Thymus (tissue), 14 donors: ENCODE measurements at places on chromosomes 12 and 14.

GRCh38 chr12:123983822-123984485 lies 10.9 kb downstream of the ZNF664 start:
- DNase-seq: peak; percentile 82

DNA sequence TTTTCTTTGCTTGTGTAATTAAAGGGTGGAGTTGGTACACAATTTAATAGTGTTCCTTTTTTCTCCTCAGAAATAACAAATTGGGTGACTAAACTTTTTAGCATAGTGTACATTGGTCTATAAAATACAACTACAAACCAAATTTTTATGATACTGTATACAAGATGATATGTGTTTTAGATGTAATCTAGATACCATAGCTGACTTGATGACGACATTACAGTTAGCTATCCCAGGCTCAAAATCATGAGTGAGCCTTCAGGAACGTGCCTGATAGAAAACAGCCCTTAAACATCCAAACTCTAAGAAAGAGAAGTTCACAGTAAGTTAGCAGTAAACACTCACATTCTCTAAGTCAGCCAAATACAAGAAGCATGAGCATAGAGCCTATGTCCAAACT lies 99.0 kb upstream of the SSTR1 start:
- DNase-seq: no peak

DNA sequence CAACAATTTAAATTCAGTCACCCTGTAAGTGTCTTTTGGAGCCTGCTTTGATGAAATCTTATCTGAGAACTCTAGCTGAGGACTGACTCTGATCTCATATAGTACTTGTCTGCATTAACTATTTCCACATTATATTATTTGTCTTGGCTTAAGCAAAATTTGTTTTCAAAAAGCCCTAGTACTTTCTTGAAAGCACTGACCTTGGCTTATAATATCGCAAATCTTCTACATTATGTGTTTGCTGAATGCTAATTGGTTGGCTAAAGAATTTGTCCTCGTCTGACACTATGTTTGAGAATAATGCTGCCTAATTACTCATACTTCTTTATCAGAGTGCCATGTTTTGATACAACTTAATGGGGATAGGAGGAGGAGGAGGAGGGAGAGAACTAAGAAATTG lies 46.9 kb upstream of the FLRT2 start:
- no peak for DNase-seq

DNA sequence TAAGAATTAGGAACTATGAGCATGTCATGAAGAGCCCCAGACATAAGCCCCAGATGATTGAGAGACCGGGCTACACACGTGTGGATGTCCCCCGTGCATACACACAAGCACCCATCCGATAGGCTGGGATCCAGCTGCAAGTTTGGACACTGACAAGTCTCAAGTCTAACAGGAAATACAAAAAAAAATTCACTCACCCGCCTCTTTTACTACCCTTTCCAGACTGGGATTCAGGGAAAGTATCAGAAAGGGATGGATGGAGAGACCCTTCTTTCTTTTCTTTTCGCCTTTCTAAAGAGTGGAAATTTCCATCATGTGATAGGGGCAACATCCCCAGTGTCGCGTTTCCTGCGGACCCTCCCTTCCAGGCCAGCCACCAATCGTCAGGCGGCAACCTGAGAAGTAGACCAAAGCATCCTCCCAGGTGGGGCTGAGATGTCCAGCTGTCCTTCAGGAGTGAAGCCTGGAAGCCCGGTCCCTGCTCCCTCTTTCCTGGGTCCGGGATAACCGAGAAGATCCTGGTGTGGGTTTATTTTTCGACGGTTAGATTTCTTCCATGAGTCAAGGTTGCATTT lies 6.4 kb upstream of the SLC38A4 start:
- no peak for DNase-seq

DNA sequence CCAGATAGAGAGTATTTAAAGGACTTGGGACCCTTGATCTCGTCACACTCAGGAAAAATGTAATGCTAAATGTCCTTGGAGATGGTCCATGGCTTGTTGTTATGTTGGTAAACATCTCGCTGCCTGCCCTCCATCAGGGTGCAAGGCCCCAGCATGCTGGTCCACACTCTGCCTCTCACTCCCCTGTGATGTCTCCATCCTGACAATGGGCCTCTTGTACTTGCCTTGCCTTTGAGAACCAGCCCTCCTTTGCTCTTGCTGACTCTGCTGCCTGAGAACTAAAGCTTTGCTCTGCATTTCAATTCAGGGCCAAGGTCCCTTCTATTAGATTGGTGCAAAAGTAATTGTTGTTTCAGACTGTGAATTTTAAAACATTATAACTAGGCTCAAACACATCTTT lies 131.0 kb upstream of the LMNTD1 start:
- DNase-seq: no peak

DNA sequence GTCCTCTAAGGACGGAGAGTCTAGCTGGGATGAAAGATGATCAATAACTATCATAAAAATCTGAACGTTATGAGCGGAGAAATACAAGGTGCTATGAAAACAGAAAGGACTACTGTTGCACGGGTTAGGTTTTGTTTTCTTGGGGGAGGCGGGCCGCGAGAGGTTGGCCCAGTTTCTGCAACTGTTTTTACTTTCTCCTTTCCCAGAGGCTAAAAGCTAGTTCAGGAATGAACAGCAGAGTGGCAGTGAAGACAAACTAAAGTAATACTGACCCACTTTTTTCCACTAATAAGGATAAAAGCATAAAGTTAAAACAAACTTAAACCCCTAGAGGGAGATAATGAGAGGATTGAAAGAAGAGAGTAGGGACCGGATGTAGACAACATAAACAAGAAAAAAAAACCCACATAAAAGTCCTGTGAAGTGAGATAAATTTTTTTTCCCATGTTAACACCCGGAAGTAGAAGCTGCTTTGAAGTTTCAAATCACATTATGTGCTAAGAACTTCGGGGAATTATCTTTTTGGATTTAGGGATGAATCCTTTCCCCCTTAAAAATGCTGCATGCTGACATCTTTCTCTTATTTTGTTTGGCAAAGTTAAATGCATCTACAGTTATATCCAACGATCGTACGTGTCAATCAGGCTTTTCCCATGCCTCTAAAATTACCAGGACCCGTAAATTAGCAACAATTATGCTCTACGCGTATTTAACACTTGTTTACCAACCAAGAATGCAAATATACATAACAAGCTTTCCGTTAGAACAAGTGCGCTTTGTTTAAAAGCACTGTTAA lies 1.0 kb upstream of the CDK17 start:
- peak; percentile 69 for DNase-seq

GRCh38 chr12:61220337-61220736 lies 1039.9 kb upstream of the USP15 start:
- DNase-seq: no peak

GRCh38 chr12:124893792-124894516 lies 20.5 kb downstream of the UBC start:
- DNase-seq: no peak

- DNase-seq: no peak
Observed at GRCh38 chr12:65098364-65098763, 22.7 kb downstream of the WIF1 start.

GRCh38 chr12:67939611-67940010 lies 49.6 kb upstream of the IFNG-AS1 start:
- no peak for DNase-seq

DNA sequence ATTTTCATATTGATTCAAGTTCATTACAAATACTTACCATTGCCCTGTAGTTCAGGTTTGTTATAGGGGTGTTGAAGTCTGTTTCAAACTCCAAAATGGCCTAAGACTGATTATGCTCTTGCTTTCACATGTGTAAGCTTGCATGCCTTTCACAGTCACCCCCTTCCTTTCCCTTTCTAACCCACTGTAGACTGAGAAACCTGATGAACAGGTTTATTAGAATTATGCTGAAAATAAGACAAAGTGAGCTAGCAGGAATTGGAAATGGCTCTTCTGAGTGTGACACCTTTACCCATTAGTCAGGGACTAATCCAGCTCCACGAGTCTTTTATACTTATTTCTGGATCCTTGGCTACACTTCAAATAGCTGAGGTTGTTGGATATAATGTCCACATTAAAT lies 38.9 kb downstream of the FBXO33 start:
- no peak for DNase-seq

DNA sequence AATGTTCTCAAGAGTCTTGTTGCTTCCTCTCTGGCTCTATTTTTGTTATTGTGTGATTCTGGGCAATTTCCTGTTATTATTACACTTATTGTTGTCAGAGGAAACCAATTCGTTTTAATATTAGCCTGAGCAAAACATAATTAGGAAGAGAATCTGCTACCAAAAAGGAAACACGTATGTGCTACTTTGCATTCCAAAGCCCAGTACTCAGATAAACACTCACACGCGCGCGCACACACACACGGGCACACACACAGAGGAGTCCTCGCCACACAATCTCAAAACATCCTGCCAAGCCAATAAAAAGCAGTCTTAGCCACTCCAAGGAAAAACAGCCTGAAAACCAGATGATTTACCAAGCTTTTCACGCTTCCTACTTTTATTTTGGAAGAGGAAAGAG lies 400.7 kb downstream of the NUAK1 start:
- no peak for DNase-seq

- DNase-seq: no peak
Observed at GRCh38 chr14:80792771-80793170, 148.8 kb downstream of the CEP128 start.

- no peak for DNase-seq
Observed at GRCh38 chr12:71694099-71694820, 8.4 kb downstream of the TMEM19 start.

- DNase-seq: no peak
Observed at GRCh38 chr12:57835366-57836288, 10.9 kb downstream of the CTDSP2 start.

DNA sequence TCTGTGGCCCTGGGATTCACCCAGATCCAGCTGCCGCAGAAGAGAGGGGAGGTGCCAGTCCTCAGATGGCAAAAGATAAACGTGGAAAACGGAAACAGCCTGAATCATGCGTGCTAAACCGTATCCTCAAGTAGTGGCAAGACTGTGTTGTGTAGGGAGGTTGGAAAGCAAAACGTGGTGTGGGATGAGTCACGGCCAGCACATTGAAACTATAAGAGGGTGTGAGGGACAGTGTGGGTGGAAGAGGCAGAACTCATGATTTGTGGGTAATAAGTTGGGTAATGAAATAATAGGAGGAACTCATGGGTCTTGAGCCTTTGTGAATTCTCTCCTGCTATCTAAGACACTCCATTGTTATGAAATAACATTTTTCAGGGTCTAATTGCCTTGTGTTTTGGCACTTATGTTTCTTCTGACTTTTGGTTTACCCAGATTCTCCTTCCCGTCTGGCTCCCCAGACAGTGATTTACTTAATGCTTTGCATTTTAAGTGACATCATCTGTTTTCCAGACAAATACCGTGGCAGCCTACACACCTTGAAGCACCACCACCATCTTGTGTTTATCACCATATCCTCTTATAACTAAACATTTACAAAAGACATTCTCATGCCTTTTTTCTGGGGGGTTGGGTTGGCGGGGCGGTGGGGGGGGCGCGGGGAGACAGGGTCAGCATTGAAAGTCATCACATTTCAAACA lies 62.3 kb upstream of the PTCSC3 start:
- no peak for DNase-seq

GRCh38 chr12:41993283-41993682 lies 151.4 kb downstream of the GXYLT1 start:
- DNase-seq: no peak

DNA sequence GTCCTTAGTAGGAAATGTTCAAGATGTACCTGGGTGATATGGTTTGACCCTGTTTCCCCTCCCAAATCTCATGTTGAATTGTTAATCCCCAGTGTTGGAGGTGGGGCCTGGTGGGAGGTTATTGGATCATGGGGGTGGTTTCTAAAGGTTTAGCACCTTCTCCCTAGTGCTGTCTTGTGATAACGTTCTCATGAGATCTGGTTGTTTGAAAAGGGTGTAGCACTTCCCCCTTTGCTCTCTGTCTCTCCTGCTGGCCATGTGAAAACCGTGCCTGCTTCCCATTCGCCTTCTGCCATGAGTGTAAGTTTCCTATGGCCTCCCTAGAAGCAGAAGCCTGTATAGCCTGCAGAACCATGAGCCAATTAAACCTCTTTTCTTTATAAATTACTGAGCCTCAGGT lies 353.0 kb upstream of the SFSWAP start:
- no peak for DNase-seq

DNA sequence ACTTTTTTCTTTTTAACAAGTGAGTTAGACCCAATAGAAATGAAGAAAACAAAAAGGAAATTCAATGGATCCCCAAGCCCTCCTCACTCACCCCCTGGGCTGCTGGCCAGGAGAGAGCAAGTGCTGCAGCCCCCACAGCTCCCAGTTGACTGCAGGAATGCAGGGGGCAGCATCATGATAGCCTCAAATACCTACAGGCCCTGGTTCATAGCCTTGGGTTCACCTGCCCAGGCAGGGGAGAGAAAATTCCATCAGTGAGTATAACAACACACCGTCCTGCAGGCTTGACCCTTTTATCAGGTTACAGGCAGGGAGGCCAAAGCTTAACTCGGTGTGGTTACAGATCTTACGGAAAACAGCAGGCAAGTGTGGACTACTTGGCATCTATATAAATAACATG lies 76.3 kb downstream of the PHLDA1 start:
- DNase-seq: no peak

- peak; percentile 65 for DNase-seq
Observed at GRCh38 chr12:57110104-57111030, 795 bp downstream of the STAT6 start.

DNA sequence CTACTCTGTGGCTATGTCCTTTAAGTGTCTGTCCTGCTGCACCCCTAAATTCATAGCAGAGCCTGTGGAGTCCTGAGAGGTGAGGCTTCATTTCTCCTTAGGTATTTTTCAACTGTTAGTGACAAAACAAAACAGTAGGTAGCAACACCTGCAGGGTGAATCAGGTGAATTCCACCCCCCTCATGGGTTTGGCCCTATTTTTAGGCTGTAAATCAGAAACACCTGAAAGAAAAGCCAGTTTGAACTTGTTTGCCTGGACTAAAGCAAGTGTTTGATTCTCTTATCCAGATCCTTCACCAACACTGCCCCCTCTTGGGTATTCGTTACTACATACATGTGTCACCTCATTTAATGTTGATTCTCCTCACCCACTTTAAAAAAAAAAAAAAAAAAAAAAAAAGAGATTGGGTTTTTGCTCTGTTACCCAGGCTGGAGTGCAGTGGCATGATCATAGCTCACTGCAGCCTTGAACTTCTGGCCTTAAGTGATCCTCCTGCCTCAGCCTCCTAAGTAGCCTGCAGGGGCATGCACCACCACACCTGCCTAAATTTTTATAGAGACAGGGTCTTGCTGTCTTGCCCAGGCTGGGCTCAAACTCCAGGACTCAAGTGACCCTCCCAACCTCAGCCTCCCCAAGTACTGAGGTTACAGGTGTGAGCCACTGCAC lies 10.3 kb downstream of the TBPL2 start:
- DNase-seq: peak; percentile 83

GRCh38 chr12:27096420-27096819 lies 14.0 kb upstream of the C12orf71 start:
- no peak for DNase-seq
